ENCODE measurements at places on chromosomes 1 and 21.

- no peak for DNase-seq
Observed at GRCh38 chr21:17976691-17977090, 157.5 kb upstream of the C21orf91 start.

GRCh38 chr1:33358795-33359503, 38.1 kb upstream of the A3GALT2 start:
- DNase-seq, result no peak

- DNase-seq, result no peak
Observed at GRCh38 chr1:75083223-75083622, 51.0 kb upstream of the LHX8 start.

GRCh38 chr1:209899948-209900347, 38.1 kb upstream of the SYT14 start:
- DNase-seq, result no peak

DNA sequence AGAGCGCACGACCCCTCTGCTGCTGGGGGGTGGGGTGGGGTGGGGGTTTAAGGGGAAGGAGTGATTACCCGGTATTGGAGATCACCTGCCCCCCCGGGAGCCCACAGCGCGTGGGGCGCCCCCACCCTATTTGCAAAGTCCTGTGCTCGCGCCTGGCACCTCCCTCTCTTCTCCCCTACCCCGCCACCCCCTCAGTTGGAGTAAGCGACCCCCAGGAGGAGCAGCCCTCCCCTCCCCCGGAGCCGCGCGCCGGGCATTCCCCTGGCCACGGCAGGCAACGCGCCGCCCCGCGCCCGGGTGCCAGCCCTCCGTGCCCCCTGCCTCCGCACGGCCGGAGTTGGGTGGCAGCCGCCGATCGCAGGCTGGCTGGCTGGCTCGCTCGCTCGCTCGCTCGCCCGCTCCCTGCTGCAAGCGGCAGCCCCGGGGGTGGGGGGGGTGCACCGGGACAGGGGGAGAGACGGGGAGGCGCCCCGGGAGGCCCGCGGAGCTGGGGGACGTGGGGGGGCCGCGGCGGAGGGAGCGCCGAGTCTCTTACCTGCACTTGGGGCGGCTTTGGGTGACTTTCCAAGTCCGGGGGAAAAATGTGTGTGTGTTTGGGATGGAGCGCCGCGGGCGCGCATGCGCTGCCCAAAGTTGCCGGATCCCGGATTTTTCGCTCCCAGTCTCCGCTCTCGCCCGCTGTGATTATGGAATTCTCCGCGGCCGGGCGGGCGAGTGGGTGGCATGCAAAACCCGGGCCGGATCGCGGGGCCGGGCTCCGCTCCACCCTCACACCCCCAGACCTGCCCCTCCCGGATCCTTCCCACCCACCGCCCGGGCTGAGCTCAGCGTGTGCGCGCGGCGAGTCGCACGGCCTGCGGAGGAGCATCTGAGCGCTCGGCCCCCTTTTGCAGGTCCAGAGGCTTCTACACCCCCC, at the start of gene CASZ1:
TSS of gene CASZ1 (minus strand) at position 618 of the 916 bp plus-strand sequence. CDS start 102,757 bp downstream, outside the sequence.
- peak; percentile 88 for DNase-seq

DNA sequence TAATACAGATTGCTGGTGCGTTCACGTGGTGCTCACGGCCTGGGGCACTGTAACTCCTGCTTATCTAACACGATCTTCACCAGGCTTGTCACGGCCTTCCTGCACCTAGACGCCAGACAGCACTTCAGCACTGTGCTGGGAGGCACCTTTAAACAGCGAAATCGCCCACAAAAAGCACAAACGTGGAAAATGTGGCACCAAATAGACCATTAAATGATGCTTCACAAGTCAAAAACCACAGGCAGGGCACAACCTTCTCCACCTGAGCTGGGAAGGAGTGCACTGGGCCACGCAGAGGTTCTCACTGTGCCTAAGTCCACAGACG, 20.0 kb downstream of the IBA57 start:
- DNase-seq, result no peak

GRCh38 chr1:231507476-231508355, 20.8 kb upstream of the TSNAX start:
- DNase-seq, result no peak

GRCh38 chr21:37535130-37535529, 168.6 kb downstream of the DYRK1A start:
- no peak for DNase-seq

DNA sequence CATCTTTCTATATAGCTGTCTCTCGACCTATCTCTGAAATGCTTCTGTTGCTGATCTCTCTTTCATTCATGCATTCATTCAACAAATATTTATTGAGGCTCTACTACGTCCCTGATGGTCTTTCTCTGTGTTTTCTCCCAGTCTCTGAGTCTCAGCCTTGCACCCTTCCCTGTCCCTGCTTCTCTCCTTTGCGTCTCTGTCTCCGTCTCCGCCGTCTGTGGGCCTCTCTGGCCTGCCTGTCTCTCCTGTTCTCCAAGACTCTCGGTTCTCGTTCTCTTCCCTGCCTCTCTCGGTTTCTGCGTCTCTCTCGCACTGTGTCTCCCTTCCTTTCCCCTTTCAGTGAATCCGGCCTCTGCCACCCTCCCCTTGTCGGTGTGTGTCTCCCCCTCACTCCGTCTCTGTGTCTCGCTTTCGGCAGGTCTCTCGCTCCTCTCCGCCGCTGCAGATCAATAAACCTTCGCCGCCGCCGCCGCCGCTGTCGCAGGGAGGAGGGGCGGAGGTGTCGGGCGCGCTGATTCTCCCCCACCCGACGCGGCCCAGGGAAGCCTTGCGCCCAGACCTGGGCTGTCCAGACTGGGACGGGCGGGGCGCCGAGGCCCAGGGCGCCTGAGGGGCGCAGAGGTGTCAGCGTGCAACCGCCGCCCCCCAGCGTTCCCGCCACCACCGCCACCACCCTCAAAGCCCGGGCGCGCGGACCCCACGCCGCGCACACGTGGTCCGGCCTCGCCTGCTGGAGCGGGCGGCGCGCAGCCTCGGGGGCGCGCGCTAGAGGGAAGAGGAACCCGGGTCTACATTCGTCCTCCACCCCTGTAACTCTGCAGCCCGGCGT, 3.0 kb downstream of the EFNA3 start:
- DNase-seq, result peak; percentile 72

DNA sequence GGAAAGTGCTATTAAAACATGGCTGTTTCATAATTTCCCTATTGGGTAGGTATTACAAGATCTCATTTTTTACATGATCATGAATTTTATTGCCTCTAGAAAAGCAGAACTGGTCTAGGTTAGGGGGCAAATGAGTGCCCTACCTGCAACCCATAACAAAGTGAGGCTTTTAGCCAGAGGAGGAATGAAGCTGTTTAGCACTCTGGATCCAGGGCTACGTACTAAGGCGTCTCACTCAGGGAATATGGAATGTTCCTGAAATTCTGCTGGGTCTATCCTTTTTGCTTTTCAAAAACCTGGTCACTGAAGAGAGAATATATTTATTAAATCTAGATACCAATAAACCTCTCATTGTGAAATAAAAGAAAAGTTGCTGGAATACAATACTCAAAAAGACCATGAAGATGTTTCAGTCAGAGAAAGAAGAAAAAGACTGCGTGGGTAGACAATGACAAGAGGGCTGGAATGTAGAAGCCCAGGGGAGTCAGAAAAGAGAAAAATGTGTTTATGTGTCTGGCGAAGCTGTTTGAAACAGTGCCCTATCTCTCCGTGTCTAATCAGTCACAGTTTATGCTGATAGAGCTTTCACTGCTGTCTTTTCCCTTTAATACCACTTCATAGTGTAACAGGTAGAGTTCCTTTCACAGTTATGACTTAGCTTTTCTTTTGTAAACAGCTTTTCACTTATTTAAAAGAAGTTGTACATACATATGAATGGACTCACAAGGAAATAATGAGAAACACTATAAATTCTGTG, 25.0 kb upstream of the SYDE2 start:
- no peak for DNase-seq

DNA sequence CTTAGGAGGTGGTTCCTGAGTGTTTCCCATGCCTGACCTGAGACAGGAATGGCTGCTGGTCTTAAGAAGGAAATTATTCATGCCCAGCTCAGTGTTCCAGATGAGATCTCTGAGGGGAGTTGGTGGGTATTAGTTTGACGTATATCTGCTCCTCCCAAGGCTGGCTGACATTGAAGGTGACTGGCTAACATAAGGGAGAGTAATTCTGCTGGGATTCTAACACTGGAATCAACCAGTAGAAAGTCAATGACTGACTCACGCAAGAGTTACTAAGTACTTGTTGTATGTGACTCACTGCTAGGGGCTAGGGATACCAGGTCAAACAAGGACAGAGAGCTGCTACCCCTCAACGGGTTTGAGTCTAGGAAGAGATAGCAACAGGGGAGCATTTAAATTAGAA, 177.3 kb downstream of the CACNA1E start:
- DNase-seq, result no peak

DNA sequence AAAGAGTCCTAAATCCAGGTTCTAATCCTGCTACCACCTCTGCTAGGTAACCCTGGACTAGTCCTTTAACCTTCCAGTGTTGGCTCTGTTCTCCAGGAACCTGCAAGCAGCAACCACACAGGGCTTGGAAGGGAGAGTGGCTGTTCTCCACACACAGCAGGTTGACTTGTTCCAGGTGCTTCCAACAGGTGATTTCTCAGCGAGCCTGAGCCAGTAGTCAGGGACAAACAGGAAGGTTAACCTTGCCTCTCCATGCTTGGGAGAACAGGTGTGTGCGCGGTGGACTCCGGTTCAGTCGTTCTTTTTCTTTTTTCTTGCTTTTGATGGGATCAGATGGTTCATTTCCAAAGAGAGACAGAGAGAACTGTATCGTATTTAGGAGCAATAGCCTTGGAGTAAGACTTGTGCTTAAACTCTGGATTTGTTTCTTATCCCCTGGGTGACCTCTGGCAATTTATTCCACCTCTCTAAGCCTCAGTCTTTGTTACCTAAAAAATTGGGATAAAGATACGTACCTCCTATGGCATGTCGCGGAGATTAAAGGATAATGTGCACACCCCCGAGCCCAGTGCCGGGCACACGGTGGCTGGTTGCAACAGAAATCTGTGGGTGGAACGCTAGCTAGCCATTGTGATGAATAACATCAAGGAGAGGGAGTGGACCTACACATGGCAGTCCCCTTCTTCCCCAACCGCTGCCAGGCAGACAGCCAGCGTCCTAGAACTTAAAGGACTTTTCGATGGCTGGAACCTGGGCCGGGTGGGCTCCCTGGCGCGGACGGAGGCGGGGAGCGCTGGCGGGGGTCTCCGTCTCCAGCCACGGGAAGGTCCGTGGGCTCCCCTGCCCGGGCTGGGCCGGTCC, 583 bp upstream of the CACHD1 start:
- no peak for DNase-seq

DNA sequence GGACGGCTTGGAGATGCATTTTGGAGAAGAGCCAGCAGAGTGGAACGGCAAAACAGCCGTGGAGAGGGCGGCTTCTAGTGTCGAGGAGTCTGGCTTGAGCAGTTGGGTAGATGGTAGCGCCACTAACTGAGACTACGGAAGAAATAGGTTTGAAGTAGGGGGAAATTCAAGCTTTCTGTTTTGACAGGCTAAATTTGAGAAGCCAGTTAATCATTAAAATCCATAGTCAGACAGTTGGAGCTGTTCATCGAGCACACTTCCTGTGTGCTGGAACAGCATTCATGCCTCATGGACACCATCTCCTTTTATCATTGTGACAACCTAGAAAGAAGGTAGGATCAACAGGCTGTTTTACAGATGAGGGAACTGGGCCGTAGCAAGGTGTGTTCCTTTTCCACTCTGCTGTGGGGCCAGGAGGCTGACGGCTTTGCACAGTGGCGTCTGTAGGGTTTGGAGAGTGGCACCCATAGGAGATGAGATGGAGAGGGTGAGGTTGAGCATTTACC, 3.4 kb upstream of the PKLR start:
- DNase-seq, result no peak

GRCh38 chr1:65065524-65066418, 82.2 kb upstream of the AK4 start:
- DNase-seq, result no peak

- no peak for DNase-seq
Observed at GRCh38 chr1:66925558-66925910, 744 bp downstream of the MIER1 start.

DNA sequence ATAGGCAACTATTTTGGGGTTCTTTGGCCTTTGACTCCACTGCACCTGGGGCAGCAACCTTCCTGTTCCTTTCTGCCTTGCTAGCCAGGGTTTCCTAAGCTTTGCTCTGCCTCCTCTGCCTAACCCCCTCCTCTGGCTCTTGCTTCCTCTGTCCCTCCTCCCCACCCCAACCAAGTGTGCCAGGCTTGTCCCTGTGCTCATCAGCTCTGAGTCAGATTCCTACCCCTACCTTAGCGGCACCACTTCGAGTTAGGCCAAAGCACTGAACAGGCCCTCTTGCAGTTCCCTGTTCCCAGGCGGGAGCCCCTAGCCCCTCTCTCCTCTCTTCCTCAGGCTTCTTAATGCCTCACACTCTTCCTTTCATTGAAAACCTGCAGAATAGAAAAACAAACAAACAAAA, 74.8 kb upstream of the HAO2 start:
- no peak for DNase-seq

DNA sequence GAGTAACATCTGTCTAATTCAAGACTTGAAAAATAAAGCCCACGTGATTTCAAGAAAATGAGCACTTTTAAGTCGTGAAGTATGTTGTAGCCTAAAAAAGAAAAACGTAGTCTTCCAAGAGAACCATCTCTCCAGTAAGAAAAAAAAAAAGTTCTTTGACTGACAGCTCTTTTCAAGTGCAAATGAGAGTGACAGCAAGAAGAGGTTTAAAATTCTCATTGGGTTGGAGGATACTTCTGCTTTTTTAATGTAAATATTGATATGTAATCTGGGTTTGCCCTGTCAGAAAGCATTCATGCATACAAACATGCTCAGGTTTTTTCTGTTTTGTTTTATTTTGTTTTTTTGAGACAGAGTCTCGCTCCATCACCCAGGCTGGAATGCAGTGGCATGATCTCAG, 32.3 kb upstream of the PRDM2 start:
- DNase-seq, result no peak

GRCh38 chr1:53585565-53585964, 126.4 kb downstream of the DMRTB1 start:
- no peak for DNase-seq

GRCh38 chr1:102691592-102692090, 416.7 kb downstream of the COL11A1 start:
- no peak for DNase-seq

- DNase-seq, result no peak
Observed at GRCh38 chr1:40266786-40267535, 8.9 kb downstream of the ZMPSTE24 start.

- DNase-seq, result no peak
Observed at GRCh38 chr1:93522721-93523120, 74.8 kb downstream of the FNBP1L start.

DNA sequence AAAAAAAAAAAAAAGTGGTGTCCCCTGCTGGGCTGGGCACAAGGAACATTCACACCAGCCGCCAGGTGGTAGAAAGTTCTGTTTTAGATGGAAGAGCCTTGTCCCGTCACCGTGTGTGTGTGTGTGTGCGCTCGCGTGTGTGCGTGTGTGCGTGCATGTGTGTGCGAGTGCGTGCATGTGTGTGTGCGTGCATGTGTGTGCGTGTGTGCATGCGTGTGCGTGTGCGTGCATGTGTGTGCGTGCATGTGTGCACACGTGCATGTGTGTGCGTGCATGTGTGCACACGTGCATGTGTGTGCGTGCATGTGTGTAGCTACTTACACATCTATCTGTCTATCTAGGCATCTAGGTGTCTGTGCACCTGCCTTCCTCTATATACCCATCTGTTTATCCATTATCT, 491.7 kb downstream of the NPHP4 start:
- no peak for DNase-seq

- DNase-seq, result no peak
Observed at GRCh38 chr21:16538936-16539440, 809.2 kb downstream of the USP25 start.

Measured in type B pancreatic cell (in vitro differentiated cells).